ENCODE measurements at places on chromosomes 5 and 9. TPM values are rescaled to one million over a fixed set of nuclear protein-coding genes. Genes with fewer than 3 reads are reported as not detected.

DNA sequence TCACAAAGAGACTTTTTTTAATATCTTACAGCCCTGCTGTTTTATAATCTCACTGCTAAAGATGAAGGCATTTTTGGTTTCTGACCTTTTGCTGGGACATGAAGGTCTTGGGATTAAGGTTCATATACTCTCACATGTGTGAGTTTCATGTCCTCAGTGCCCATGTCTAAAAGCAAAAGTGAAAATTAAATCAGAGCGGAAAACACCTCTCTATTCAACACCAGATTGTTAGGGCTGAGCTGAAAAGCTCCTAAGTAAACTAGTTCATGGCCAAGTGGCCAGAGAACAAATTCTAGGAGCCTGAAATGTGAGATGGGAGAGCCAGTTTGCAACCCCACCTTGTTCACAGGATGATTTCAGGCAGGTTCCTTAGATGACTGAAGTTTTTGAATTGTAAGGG is 110.9 kb downstream of the GRIA1 start:
- no peak for DNase-seq
- H3K36me3 ChIP-seq, result no peaks in the 10 kb centered on the region
- H3K27me3 ChIP-seq, result no peaks in the 10 kb centered on the region
- H3K4me3 ChIP-seq, result no peak overlapping the region
- no peak overlapping the region for H3K27ac ChIP-seq

- no peaks in the 10 kb centered on the region for H3K4me1 ChIP-seq
- H3K4me3 ChIP-seq, result no peak overlapping the region
- DNase-seq, result no peak
- no peaks in the 10 kb centered on the region for H3K36me3 ChIP-seq
- no peaks in the 10 kb centered on the region for H3K27me3 ChIP-seq
These were observed 34.7 kb downstream of the SHOC1 start for GRCh38 chr9:111759762-111760639.

GRCh38 chr9:137965177-137965795 is 87.7 kb downstream of the CACNA1B start:
- no peak for DNase-seq
- no peaks in the 10 kb centered on the region for H3K36me3 ChIP-seq
- H3K27me3 ChIP-seq, result no peaks in the 10 kb centered on the region

- DNase-seq, result no peak
- H3K27ac ChIP-seq, result no peak overlapping the region
- no peaks in the 10 kb centered on the region for H3K36me3 ChIP-seq
- H3K27me3 ChIP-seq, result no peaks in the 10 kb centered on the region
These were observed 94.5 kb upstream of the LIFR start for GRCh38 chr5:38650946-38651345.

- H3K27me3 ChIP-seq, result no peaks in the 10 kb centered on the region
- no peak overlapping the region for H3K27ac ChIP-seq
- no peaks in the 10 kb centered on the region for H3K36me3 ChIP-seq
- no peak overlapping the region for H3K4me3 ChIP-seq
- no peak for DNase-seq
These were observed 616.6 kb upstream of the SEMA6A start for GRCh38 chr5:117191251-117191650.

DNA sequence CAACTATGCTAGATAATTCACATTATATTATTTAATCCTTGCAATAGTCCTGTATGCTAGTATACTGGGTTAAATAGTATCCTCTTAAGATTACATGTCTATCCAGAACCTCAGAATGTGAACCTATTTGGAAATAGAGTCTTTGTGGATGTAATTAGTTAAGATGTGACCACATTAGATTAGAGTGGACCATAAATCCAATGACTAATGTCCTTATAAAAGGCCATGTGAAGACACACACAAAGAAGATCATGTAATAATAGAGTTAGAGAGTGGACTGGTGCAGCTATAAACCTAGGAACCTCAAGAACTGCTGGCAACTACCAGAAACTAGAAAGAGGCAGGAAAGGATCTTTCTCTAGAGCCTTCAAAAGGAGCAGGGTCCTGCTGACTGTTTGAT is 263.6 kb upstream of the PTGER4 start:
- no peak overlapping the region for H3K4me3 ChIP-seq
- no peaks in the 10 kb centered on the region for H3K36me3 ChIP-seq
- H3K27me3 ChIP-seq, result no peaks in the 10 kb centered on the region
- H3K4me1 ChIP-seq, result peaks cover 2% of the 10 kb centered on the region
- H3K27ac ChIP-seq, result no peak overlapping the region

DNA sequence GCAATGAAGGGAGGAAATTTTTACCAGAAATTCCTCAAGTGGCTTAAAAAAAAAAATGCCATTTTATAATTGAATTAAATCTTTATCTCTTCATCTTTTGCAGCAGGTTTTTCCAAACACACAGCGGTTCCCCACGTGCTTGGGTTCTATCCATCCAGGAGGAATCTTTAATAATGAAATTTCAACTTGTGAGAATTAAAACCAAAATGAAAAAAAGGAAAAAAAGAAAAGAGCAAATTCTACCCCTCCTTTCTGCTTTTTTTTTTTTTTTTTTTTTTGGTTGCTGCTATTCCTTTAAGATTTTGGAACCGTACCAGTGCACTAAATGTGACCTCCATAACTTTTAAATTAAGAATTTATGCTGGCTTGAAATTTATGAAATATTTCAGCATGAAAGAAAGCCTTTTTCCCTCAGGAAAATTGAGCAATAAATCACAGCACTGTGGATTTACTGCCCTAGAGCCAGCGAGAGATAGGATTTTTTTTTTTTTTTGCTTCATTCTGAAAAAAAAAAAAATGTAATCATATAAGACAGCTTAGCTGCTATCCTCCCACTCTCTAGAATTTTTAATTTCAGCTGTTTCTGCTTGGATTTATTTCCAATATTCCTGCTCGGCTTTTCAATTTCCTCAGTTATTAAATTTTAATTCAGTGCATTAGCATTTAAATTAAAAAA is 88.5 kb downstream of the ZNF618 start:
- peaks cover 10% of the 10 kb centered on the region for H3K36me3 ChIP-seq
- DNase-seq, result no peak
- no peak overlapping the region for H3K4me3 ChIP-seq
- H3K27ac ChIP-seq, result no peak overlapping the region
- H3K27me3 ChIP-seq, result no peaks in the 10 kb centered on the region

DNA sequence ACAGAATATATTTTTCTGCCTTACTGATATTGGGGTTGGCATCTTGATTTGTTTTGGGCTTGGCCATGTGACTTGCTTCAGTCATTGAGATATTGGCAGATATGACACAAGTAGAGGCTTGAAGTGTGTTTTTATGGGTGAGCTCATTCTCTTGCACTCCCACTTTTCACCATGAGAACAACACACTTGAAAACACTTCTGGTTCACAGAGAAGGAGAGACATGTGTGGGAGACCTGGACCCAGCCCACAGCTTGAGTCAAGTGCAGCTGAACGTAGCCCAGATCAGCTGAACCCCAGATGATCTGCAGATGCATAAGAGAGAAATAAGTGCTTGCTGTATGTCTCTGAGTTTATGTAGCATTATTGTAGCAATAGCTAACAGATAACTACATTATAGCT is 155.4 kb downstream of the SEMA6A start:
- no peak for DNase-seq
- no peak overlapping the region for H3K27ac ChIP-seq
- no peaks in the 10 kb centered on the region for H3K4me1 ChIP-seq
- no peaks in the 10 kb centered on the region for H3K27me3 ChIP-seq
- H3K4me3 ChIP-seq, result no peak overlapping the region
- peaks cover 9% of the 10 kb centered on the region for H3K36me3 ChIP-seq

GRCh38 chr9:27653957-27654356 is 80.7 kb upstream of the C9orf72 start:
- H3K4me3 ChIP-seq, result no peak overlapping the region
- DNase-seq, result no peak
- H3K27me3 ChIP-seq, result no peaks in the 10 kb centered on the region
- no peak overlapping the region for H3K27ac ChIP-seq

DNA sequence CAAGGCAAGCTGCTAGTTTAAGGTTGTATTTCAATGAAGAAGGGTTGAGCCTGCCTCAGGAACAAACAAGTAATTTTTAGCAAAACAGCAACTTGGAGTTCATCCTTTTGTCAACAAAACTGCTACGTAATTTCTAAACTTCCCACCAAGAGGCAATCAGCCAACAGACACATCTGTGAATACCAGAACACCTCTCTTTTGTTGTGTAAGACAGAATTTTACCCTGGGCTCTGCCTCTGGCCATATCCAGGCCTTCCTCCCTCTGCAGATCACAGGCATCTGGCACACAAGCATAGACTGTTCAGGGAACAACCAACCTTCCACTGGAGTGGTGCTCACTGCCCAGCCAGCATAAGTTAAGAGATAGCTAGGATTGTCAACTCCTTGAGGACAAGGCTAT is 409.0 kb downstream of the SPOCK1 start:
- peak; percentile 26 for DNase-seq
- H3K36me3 ChIP-seq, result no peaks in the 10 kb centered on the region
- no peak overlapping the region for H3K27ac ChIP-seq
- H3K4me3 ChIP-seq, result no peak overlapping the region
- no peaks in the 10 kb centered on the region for H3K27me3 ChIP-seq
- H3K4me1 ChIP-seq, result no peaks in the 10 kb centered on the region

DNA sequence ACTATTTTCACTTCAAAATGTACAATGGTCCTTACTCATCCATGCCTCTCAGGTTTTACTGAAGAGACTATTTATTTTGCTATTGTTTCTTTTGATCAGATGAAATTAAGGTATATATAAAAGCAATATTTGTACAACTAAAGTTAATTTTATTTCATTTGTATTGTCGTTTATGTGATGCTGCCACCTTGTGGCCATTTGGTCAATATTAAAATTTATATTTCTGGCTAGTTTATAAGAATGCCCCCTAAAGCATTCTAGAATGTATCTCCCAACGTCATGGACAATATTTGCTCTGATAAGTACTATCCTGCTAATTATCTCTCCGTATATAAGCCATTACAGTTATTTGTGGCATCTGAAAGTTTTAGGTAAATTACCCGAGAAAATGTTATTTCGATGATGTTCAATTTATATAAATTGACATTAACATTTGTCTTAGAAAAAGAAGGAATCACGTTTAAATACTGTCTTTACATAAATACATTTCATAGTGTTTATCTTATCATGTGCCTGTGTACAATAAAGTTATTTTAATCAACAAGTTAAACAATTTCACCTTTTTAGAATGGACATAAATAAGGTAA is 680.0 kb downstream of the TAF11L14 start:
- H3K27me3 ChIP-seq, result no peaks in the 10 kb centered on the region
- no peak overlapping the region for H3K27ac ChIP-seq
- H3K36me3 ChIP-seq, result no peaks in the 10 kb centered on the region
- no peaks in the 10 kb centered on the region for H3K4me1 ChIP-seq
- H3K4me3 ChIP-seq, result no peak overlapping the region

- H3K4me1 ChIP-seq, result peaks cover 9% of the 10 kb centered on the region
- no peaks in the 10 kb centered on the region for H3K36me3 ChIP-seq
- DNase-seq, result no peak
- no peaks in the 10 kb centered on the region for H3K27me3 ChIP-seq
These were observed 75.0 kb upstream of the NEK6 start for GRCh38 chr9:124182741-124183140.

DNA sequence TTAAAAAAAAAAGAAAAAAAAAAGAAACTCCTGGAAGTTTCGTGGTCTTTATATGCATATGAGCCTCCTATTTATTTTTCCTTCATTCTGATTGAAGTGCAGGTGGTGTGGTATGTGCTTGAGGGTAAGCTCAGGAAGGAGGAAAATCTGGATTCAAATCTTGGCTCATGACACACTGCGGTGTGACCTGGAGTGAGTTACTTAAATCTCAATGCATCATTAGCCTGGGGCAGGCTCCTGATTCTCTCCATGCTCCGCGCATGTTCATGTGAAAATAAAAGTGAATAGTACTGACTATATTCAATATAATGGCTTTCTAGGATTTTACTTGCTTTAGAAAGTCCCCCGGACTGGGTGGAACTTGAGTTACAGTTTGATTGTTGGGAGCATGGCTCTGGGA is 35.6 kb downstream of the PTTG1 start:
- H3K36me3 ChIP-seq, result no peaks in the 10 kb centered on the region
- no peak overlapping the region for H3K4me3 ChIP-seq
- H3K4me1 ChIP-seq, result peaks cover 3% of the 10 kb centered on the region
- DNase-seq, result no peak
- no peak overlapping the region for H3K27ac ChIP-seq

DNA sequence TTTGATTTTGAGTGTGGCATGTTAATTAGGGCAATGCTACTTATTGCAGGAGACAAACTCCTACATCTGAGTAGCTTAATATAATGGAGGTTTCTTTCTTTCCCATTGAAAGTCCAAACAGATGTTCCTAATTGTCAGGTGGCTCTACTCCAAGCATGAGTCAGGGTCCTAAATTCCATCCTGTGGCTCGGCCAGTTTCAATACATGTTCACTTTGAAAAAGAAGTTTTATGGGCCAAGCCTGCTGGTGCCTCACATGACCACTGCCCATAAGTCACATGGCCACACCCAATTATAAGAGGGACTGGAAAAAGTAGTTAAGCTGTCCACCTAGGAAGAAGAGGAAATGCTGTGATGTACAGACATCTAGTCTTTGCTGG is 170.4 kb downstream of the ARRDC3 start:
- H3K4me1 ChIP-seq, result peaks cover 7% of the 10 kb centered on the region
- peak overlapping the region; percentile 19 for H3K27ac ChIP-seq
- H3K27me3 ChIP-seq, result no peaks in the 10 kb centered on the region
- peak; percentile 43 for DNase-seq

The DBH gene
- under 0.01 TPM for total RNA-seq

The WNK2 gene
- 3.8 TPM for total RNA-seq

The ARL10 gene
- total RNA-seq, result 54.6 TPM

The UNC5A gene
- not detected for total RNA-seq

The LCN2 gene
- not detected for total RNA-seq

The KIAA0825 gene
- 5.1 TPM for total RNA-seq

The ZNF484 gene
- 17.4 TPM for total RNA-seq

The TMEM215 gene
- total RNA-seq, result 11.8 TPM

The CDH9 gene
- total RNA-seq, result not detected

The FIBCD1 gene
- not detected for total RNA-seq
